T-helper 2 cell treated with Interferon-gamma antibody and Interleukin-4, amounts not matched to agents 5 μg/mL and 100 μg/mL, for 36 hours (primary cell): ENCODE measurements at places on chromosomes 2 and 18.

GRCh38 chr18:13378150-13378549, 159.6 kb downstream of the LDLRAD4 start:
- no peak for DNase-seq

GRCh38 chr2:64143169-64144056, 807 bp downstream of the PELI1 start:
- DNase-seq, result peak; percentile 42

GRCh38 chr2:17643031-17643615, 102.6 kb downstream of the VSNL1 start:
- DNase-seq, result peak; percentile 19

- no peak for DNase-seq
These were observed 401.4 kb downstream of the ALK start for GRCh38 chr2:29520001-29520400.

DNA sequence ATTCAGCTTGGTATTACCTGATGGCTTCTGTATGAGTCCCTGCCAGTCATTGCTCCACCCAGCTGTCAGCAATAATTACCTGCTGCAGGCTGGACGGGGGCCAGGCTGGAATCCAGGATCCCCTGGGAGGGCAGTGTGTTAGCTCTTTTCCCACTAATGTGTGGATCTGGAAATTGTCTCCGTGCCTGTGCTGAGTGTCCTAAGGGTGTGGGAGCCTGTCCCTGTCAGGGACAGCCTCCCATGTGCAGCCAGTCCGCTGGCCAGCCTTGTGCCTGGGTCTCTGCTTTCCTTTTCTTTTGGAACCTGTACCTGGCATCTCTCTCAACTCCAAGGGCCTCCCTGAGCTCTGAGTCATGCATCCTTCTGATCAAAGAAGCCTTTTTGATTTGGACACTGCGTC, 107.2 kb upstream of the SPRED2 start:
- no peak for DNase-seq

- DNase-seq, result no peak
These were observed 32.5 kb upstream of the REG3G start for GRCh38 chr2:78992807-78993517.

GRCh38 chr2:99898336-99899048, 243.9 kb downstream of the AFF3 start:
- no peak for DNase-seq

GRCh38 chr2:198782734-198783133, 675.0 kb downstream of the SATB2 start:
- DNase-seq, result no peak

DNA sequence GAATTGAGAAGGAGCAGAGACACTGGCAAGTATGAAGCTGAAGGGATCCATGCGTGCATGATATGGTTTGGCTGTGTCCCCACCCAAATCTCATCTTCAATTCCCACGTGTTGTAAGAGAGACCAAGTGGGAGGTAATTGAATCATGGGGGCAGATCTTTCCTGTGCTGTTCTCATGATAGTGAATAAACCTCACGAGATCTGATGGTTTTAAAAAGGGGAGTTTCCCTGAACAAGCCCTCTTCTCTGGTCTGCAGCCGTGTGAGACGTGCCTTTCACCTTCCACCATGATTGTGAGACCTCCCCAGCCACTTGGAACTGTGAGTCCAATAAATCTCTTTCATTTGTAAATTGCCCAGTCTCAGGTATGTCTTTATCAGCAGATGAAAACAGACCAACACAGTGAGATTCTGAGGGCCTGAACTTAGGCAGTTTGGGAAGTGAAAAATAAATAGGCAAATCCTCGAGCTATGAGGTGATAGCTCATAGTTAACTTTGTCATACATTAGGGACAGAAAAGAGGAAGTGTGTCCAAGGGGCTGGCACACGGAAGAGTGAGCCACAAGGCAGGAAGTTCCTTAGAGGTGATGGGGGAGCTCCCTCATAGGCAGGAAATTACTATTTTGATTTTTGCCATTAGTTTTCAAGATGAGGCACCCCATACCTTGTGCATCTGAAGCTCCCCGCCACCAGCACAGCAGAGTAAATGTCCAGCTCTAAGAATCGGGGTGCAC, 658.8 kb upstream of the ID2 start:
- no peak for DNase-seq

GRCh38 chr2:97663626-97663961, 250 bp downstream of the ACTR1B start:
- DNase-seq, result no peak

DNA sequence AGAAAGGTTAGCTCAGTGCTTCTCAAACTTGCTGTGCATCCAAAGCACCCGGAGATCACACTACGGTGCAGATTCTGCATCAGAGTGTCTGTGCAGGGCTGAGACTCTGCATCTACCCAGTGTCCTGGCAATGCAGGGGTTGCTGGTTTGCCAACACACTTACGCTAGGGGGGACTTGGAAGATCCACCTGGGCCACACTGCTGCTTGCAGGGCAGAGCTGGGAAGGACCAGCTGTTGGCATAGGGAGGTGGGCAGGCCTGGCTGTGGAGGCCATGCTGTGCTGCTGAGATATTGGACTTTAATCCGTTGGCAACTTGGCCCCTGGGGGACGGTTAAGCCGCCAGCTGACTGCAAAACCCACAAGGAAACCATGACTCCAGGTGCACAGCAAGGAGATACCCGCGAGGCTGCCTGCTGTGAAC, 397.6 kb upstream of the HS6ST1 start:
- DNase-seq, result no peak

GRCh38 chr18:49745045-49746014, 68.0 kb downstream of the ACAA2 start:
- DNase-seq, result no peak

DNA sequence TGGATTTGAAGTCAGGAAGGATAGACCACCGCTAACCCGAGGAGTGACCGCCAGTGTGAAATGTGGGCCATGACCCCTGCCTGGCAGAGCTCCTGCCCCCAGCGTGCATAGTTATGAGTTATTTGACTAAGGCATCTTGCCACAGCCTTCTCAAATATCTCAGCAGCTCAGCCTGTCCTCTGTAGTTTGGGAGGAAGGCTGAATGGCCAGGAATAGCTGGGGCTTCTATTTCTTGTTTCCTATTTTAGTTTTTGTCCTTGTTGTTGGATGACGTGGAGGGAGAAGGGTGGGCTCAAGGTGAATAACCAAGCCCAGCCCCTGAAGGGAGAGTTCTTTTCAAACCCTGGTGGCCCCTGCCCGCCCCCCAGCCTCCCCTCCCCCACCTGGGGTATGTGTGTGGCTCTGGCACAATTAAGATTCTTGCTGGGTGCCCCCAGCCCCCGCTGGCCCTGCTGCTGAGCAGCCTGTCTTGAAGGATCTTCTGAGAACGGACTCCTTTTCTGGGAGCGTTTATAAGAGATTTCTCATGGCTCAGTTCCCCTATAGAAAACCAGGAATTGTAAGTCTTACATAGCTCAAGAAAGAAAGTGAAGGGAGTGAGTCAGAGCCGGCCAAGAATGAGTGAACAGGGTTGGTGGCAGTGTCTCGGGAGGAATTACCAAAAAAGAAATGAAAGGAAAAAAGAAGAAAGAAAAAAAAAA, 157.4 kb downstream of the GLI2 start:
- DNase-seq, result no peak

DNA sequence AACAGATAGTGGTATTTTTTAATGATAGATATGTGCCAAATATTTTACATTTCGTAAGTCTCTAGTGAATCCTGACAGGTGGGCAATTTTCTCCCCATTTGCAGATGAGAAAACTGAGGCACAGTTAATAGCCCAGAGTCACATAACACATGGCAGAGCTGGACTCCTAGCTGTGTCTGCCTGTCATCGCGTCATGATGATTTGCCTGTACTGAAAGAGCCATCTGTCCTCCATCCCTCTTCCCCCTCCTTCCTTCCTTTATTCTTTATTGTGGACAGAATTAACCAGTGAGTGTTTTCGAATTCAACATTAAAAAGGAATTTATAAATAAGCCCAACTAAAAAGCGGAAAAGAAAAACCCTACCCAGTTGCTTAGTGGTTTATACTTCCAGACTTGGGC, 3.2 kb downstream of the DNAJB2 start:
- no peak for DNase-seq

GRCh38 chr18:23798824-23799223, 109.6 kb downstream of the LAMA3 start:
- DNase-seq, result no peak
